Brain microvascular endothelial cell (primary cell): ENCODE measurements at places on chromosomes 2 and 18.
A peak's percentile ranks its signal among the peaks of the same experiment; 100 is the strongest.

GRCh38 chr2:16644221-16644925 lies 21.3 kb downstream of the CYRIA start:
- DNase-seq = peak; percentile 25

DNA sequence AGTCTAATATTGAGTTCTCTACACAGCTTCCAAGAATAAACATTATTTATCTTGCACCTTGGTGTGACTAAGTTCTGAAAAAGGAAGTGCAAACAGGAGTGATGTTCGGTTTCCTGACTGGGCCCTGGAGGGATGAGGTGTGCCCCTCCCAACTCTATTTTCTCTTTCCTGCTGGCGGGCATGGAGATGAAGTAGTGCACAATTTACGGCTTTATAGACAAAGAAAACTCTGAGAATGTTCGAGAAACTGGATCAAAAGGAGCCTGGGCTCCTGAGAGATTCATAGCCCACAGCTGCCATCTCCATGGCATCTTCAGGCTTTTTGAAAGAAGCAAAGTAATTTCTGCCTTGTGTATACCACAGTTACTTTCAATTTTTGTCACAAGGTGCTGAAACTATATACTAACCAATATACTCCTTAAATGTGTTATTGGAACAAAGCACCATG lies 22.3 kb downstream of the LRATD1 start:
- no peak for DNase-seq

- DNase-seq = no peak
Measured at GRCh38 chr2:43265421-43265820, 39.0 kb upstream of the ZFP36L2 start.

DNA sequence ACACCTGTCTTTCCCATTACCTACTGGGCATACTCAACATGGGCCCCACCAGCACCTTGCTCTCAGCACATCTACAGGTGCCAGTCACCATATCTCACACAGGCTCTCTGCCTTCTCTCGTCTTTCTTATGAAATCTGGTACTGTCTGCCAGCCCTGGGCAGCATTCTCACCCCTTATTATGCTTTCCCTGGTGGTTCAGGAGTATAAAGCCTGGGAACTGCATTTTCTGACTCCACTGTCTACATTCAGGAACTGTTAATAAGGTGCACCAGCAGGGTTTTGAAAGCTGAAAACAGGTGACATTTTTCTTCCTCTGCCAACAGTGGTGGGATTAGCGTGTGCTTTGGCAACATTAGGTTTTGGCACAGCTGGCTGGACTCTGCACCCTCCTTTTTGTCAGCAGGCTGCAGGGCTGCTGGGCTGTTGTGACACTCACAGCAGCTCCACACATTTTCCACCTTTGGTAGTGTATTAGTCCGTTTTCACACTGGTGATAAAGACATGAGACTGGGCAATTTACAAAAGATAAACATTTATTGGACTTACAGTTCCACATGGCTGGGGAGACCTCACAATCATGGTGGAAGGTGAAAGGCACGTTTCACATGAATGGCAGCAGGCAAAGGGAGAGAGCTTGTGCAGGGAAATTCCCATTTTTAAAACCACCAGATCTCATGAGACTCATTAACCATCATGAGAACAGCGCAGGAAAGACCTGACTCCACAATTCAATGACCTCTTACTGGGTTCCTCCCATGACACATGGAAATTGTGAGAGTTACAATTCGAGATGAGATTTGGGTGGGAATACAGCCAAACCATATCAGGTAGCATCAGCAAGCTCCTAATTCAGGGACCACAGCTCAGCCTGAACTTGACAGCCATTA lies 343.1 kb upstream of the LYPD1 start:
- no peak for DNase-seq

GRCh38 chr2:128745946-128746345 lies 427.3 kb upstream of the HS6ST1 start:
- DNase-seq = no peak

- no peak for DNase-seq
Measured at GRCh38 chr2:20665243-20666004, 1.5 kb upstream of the GDF7 start.

- no peak for DNase-seq
Measured at GRCh38 chr2:231133365-231134099, 8.7 kb upstream of the HTR2B start.

GRCh38 chr2:88608184-88608583 lies 19.1 kb downstream of the EIF2AK3 start:
- no peak for DNase-seq

- DNase-seq = no peak
Measured at GRCh38 chr2:2904721-2905350, 472.8 kb downstream of the EIPR1 start.

DNA sequence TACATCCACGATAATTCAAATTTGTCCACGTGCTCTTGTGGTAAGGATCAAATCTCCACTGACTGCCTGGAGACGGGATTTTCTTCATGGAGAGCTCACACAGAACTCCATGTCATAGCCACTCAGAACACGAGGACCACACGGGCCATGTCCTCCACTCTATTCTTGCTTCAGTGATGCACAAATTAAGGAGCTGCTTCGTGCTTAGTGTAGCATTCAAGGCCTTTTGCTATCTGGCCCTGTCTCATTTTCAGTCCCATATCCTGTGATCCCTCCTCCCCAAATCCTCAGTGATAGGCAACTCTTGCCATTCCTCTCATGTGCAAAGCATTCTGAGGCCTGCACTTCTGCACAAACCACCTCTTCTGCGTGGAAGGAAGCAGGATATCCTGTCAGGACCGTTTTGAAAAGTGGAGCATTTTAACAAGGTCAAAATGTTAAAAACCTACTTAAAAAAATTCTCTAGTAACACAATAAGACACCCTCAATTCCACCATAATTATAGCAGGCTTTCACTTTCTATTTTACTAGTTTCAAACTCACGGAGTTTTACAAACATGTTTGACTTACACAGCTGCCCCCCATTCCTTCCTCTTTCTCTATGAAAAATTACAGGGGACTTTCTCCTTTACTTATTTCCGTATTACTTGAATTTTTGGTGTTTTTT lies 35.2 kb downstream of the ST3GAL5 start:
- no peak for DNase-seq

DNA sequence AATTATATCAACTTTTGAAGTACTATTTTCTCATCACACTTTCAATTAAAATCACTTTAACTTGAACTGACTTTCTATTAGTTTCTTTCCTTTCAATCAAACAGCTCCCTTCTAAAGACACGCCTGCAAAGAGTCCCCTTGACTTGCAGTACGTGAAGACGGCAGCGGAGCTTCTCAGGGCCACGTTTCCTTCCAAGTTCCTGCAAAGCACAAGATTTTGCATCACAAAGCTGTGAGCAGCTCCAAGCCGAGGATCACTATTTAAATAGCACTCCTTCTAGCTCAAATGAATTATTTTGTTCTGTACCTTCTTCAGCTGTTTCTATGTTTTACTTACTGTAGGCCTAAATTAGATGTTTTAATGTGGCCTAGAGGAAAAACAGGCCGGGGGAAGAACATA lies 30.8 kb downstream of the SH3YL1 start:
- DNase-seq = no peak

GRCh38 chr2:6398421-6398820 lies 467.3 kb downstream of the CMPK2 start:
- no peak for DNase-seq

GRCh38 chr2:175005733-175006264 lies 618 bp upstream of the CHN1 start:
- no peak for DNase-seq

- DNase-seq = no peak
Measured at GRCh38 chr2:161316701-161317100, 8.5 kb downstream of the PSMD14 start.

DNA sequence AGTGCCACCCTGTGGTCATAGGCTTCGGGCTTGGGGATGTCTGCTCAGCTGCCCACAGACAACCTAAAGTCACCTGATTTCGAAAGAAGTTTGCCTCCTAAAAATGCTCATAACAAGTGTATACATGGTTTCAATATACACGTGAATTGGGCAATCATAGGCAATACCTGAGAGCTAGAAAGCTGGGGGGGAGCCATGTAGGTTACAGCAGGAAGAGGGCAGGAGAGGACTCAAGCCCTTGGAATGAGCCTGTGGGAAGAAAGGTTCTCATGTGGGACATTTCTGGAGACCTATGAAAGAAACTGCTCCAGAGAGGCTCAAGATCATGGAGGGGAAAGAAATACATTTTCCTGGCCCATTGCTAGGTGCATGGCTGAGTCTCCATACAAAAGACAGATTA lies 109.7 kb downstream of the ACOXL start:
- DNase-seq = no peak

DNA sequence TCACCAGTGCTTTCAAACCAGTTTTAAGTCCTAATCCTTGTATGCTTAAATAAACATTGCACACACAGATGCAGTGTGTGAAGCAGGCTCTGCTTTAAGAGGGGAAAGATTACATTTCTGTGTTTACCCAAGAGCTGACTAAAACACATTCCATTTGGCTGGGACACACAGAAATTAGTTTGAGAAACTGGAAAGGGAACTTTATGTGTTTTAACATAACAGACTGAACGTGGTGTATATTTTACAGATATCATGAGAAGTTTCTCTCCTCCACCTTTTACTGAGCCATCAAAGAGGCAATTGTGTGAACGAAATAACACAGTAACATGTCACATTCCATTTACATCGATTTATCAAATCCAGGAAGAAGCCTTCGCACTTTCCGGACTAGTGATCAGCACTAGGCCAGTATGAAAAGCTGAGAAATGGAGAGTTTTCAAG lies 121.8 kb downstream of the MAIP1 start:
- peak; percentile 70 for DNase-seq

- no peak for DNase-seq
Measured at GRCh38 chr18:64099244-64099643, 49.6 kb downstream of the LINC00305 start.

DNA sequence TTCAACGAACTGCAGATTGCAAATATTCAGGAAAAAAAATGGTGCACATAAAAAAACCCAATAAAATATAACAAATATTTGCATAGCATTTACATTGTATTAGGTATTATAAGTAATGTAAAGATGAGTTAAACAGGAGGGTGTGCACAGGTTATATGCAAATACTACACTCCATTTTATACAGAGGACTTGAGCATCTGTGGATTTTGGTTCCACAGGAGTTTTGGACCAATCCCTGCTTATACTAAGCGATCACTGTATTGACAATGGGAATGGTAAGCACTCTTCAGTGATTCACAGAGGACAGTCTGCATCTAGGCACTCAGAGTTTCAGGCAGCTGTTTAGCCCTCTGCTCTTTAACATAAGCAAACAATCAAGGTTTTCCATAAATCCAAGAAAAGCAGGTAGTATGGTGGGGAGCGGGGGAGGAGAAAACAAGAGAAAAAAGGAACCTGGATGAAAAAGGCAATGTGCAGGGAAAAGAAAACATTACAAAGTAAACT lies 206.0 kb upstream of the PARD3B start:
- no peak for DNase-seq

DNA sequence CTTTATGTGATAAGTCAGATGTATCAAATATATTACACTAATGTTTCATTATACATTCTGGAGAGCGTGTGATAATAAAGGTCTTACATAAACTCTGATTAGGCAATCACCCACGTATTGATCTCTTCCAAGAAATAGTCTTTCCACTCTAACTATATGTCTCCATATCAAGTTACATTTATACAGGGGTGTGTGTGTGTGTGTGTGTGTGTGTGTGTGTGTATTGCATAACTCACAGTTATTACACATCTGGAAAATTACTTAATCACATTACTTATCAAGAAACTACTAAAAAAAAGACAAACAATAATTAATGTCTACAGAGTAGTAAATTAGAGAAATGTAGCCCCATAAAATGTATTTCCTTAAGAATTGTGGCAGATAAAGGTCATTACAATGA lies 339.8 kb downstream of the CDH19 start:
- DNase-seq = no peak

GRCh38 chr18:45231617-45232016 lies 383.7 kb upstream of the SLC14A2 start:
- no peak for DNase-seq

DNA sequence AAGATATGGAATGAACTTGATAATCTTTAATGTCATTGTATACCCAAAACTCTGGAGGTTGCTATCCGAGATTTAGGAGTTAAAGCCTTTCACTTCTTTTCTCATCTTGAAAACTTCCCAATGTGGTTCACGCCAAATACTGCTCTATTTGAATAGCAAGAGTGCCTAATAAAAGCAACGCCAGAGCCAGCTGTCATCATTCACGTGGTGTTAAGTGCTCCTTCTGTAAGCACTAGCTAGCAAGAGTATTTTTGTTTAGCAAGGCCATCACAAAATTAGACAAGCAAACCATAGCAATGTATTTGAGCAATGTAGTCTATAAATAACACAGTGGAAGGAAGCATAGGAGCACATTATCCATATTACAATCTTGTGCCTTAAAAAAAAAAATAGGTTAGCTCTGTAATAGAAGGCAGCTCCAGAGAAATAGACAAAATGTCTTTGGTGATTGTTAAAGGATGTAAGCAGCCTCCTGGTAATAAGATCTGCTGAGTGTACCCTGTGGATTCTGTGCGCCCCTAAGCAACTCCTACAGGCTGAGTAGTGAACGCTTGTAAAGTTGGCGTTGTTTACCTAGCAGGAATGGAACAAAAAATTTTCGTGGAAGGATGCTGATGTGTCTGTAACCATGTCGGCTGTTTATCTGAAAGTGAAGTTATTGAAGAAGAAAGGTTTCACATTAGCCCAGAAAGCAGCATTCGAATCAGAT lies 518.0 kb downstream of the CNTNAP5 start:
- DNase-seq = no peak

DNA sequence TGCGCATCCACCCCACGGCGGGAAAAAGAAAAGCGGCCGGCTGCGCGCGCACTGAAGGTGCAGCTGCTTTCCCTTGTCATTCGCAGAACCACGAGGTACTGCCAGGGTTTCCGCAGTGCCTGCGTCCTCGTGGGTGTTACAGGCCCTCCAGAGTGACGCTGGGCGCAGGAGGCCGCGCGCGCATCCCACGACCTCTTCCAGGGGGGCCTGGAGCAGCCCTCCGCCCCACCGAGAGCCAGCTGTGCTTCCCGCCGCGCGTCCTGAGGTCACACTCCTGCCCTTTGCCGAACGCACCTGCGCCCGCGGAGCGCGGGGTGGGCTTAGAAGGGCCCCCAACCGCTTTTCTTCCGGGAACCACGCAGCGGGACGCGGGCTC lies 378 bp upstream of the IAH1 start:
- no peak for DNase-seq

GRCh38 chr2:1754461-1755170 lies 10.3 kb upstream of the PXDN start:
- no peak for DNase-seq

GRCh38 chr2:71498261-71498701 lies 44.9 kb downstream of the DYSF start:
- DNase-seq = peak; percentile 98

GRCh38 chr2:33258387-33258786 lies 218.1 kb upstream of the RASGRP3 start:
- DNase-seq = no peak

GRCh38 chr2:238747114-238747513 lies 100.8 kb upstream of the TWIST2 start:
- no peak for DNase-seq

- DNase-seq = no peak
Measured at GRCh38 chr2:202765436-202765835, 106.1 kb downstream of the ICA1L start.

DNA sequence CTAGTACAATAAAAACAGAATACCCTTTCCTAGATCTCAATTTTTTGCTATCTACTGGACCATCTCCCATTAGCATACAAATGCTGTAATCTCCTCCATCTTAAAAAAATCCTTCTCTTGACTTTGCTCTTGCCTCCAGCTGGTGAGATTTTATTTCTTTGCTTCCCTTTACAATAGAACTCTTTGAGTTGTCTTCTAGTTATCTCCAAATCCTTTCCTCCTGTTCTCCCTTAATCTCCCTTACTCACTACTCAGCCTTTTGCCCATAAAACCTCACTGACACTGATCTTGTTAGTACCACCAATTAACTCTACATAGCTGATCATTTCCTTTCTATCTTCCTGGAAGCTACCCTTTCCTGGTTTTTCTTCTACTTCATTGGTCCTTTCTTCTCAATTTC lies 63.5 kb upstream of the FRZB start:
- no peak for DNase-seq
